ENCODE measurements at places on chromosomes 12 and 14.

- no peak for DNase-seq
Measured at GRCh38 chr12:77723308-77723707, 107.4 kb upstream of the NAV3 start.

DNA sequence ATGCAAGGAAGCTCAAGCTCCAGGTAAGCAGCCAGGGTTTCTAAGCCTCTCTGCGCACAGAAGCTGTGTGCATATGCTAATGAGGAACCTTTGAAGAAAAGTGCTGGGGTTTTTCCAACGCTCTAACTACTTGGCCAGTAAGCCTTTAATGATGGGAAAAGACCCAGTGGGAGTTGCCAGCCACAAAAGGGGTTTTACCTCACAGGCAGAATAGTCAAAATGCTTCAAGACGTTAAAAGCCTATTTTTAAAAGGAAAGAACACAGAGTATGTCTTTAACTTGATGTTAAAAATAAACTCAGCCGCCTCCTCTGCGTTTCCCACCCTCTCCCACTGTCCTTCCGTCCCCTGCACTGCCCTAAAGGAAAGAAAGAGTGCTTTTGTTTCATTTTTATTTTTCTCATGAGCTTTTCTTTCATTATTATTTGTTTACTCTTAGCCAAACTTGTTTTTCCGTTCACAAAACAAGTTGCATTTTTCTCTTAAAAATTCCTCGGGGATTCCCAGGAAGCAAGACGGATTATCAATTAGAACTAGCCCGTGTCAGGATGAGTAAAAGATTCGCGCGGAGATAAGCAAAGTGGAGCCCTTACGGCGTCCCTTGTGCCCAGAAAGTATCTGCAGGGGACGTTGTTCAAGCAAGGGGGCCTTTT, 209.8 kb upstream of the NUDT4 start:
- no peak for DNase-seq

DNA sequence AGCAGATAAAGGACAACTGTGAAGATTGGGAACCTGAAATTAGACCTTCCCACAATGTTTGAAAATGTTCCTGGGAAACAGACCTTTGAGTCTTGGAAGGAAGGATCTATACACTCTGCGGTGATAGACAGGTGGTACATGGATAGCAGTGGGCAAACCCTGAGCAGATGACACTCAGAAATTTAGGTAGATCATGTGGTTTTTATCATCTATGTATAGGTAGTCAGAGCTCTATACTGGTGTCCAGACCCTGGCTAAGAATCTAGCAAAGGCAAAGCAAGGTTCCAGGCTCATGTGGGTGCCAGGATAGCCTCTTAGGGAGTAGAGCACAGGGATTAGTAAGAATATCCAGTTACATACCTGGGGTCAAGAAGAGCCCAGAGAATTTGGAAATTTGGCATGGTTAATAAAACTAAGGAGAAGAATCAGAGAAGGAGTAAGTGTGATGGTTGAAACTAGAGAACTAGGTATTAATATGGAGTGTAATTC, 331.2 kb upstream of the FBXO33 start:
- DNase-seq: no peak

GRCh38 chr12:88309546-88309945, 167.4 kb downstream of the TMTC3 start:
- no peak for DNase-seq

GRCh38 chr12:68319988-68320623, 12.1 kb downstream of the MDM1 start:
- peak; percentile 10 for DNase-seq

GRCh38 chr12:111503116-111503515, 96.0 kb downstream of the ATXN2 start:
- DNase-seq: no peak

DNA sequence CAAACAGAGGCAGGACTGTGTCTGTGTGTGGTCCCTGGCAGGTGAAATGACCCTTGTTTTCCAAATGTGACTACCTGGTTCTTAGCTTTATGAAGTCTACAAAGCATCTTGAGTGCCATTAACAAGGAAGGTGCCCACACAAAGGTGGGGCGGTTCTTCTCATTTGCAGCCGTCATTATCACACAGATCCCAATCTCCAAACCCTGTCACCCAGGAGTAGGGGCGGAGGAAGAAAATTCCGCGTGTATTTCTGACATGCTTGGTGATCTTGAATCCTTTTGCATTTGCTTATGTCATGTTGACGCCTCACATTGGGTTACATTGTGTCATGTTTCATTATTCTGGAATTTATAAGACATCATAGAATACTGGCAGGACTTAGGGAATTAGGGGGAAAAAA, 277.3 kb downstream of the VRK1 start:
- DNase-seq: no peak

- DNase-seq: no peak
Measured at GRCh38 chr12:120814203-120814902, 88.7 kb downstream of the ACADS start.

DNA sequence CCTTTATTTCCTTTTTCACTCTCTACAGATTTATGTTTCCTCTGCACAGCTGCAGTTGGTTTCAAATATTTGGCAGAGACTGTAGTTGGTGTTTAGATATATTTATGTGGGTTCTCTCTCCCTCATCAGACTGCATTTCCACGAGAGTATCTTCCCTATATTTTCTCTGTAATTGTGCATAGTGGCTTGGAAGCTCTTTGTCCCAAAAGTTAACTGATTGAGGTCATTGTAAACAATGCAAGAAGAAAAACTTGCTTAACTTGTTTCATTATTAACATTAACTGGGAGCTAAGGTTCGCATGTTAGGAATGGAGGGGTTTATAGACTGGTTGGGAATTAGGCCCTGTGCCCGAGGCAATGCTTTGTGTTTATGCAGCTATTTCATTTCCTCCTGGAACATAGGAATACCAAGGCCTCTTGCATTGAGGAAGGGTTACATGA, 216.9 kb upstream of the HMGA2 start:
- no peak for DNase-seq

- DNase-seq: no peak
Measured at GRCh38 chr12:116498471-116498870, 60.7 kb upstream of the MAP1LC3B2 start.

- DNase-seq: no peak
Measured at GRCh38 chr12:91057368-91058165, at the start of gene KERA. TSS of gene KERA (minus strand) at chr12:91058024. CDS start at chr12:91056281, 1,743 bp downstream.

DNA sequence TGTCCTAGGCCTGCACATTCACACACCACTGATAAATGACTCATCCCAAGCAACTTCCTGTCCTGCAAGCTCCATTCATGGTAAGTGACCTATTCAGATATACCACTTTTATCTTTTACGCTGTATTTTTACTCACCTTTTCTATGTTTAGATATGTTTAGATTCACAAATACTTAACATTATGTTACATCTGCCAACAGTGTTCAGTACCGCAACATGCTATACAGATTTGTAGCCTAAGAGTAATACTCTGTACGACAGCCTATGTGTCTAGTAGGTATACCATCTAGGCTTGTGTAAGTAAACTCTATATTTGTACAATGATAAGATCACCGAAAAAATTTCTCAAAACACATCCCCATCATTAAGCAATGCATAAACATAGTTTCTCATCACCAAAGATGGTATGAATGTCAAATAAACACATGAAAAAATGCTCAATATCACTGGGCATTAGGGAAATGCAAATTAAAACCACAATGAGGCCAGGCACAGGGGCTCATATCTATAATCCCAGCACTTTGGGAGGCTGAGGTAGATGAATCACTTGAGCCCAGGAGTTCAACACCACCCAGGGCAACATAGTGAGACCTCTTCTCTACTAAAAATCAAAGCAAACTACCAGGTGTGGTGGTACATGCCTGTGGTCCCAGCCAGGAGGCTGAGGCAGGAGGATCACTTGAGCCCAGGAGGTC, 20.7 kb downstream of the ATXN2 start:
- DNase-seq: no peak

DNA sequence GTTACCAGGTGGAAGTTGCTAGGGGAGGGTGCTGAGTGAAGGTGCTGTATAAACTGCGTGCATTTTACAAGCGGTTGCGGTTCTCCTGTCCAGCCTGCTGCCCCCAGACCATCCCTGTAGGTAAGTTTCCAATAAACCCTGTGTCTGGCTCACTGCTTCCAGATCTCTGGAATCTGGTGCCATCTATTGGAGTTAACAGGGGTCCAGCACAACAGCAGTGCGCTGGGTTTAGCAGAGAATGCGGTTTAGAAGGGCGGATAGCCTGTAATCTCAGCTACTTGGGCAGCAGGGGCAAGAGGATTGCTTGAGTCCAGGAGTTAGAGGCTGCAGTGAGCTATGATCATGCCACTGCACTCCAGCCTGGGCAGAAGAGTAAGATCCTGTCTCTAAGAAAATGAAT, 4.9 kb downstream of the AACS start:
- DNase-seq: no peak

- DNase-seq: no peak
Measured at GRCh38 chr12:11917501-11917900, 153.2 kb upstream of the BCL2L14 start.

- DNase-seq: no peak
Measured at GRCh38 chr14:86799244-86799647, 1193.7 kb downstream of the GALC start.

Measured in left kidney (tissue), 8 donors.